ENCODE measurements at places on chromosomes 7 and 10.
A peak's percentile ranks its signal among the peaks of the same experiment; 100 is the strongest.

DNA sequence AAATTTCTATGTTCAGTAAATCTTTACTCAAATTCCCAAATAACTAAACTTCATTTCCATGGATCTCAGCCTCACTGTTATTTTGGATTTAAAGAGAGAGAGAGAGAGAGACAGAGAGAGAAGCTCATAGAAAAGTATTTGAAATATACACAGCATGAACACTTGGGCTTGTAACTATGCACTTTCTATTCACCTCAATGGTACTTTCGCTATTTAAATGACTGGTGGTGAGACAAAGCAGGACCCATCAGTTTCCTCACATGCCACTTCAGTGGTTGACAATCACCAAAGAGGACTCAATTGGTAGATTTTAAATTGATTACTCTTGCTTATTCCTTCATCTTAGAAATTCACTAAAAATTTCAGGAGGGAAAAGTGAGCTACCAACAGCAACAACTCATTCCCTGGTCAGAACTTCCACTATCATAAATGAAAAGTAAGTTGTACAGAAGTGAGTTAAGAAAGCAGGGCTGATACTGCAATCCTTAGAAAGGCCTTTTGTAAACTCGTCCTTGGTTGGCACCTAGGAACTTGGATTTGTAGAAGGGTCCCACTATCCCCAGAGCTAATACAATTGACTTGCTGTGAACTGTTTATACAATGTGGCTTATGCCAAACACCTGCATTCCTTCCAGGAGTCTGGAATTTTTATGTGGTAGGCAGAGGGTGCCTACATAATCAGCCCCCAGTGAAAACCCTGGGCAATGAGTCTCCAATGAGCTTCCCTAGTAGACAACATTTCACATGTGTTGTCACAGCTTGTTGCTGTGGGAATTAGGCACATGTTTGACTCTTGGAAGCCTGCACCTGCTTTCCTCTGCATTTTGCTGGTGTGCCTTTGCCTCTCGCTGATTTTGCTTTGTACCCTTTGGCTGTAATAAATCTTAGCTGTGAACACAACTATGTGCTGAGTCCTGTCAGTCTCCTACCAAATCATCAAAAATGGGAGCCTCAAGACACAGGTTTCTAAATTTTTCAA lies 10.8 kb downstream of the ERLIN1 start:
- DNase-seq, result no peak

DNA sequence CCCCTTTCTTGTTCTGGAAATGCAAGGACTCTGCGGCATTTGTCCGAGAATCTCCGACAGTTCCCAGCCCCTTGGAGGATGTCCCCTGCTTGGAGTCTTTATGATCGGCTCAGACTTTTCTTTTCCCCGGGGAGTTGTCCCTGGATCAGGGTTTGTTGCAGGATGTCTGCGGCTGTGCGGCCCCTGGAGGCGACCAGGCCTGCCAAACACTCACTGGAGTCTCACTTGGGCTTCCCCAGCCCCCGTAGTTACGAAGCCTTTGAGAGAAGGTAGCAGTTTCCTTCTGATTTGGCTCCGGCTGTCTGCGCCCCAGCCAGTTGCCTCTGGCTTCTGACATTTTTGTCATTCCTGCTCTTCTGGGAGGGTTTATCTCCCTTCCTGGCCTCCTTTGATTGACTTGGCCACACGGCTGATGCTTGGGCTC lies 16.1 kb downstream of the COL26A1 start:
- no peak for DNase-seq

GRCh38 chr7:69800495-69800894 lies 202.2 kb downstream of the AUTS2 start:
- no peak for DNase-seq

GRCh38 chr10:44278837-44279324 lies 106.0 kb downstream of the CXCL12 start:
- DNase-seq, result no peak

- no peak for DNase-seq
These were observed 33.0 kb downstream of the JAKMIP3 start for GRCh38 chr10:132098539-132099388.

DNA sequence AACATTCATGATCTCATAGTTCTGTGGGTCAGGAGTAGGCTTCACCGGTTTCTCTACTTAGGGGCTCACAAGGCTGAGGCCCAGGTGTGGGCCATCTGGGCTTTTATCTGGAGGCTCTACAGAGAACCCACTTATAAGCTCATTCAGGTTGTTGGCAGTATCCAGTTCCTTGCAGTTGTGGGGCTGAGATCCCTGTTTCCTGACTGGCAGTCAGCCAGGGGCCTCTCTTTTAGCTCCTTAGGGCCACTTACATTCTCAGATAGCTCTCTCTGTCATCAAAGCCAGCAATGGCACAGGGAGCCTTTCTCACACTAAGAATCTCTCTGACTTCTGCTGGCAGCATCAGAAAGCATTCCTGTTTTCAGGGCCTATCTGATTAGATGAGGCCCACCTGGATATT lies 18.2 kb upstream of the HECTD2 start:
- DNase-seq, result no peak

- DNase-seq, result no peak
These were observed 393.8 kb downstream of the EXOC4 start for GRCh38 chr7:133646472-133647315.

DNA sequence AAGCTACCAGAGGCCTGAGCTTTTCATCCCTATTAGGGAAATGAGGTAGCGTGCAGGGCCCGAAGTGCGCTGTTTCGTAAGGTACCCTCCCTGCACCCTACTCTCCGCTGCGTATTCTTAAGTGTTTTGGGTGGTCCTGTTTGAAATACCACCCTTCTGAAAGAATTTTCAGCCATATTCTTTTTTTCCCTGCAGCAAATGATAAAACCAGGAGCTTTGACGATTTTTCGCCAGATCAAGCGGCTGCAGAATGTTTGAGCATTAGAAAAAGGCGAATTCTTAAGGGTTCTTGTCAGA lies 1.2 kb downstream of the RSBN1L start:
- DNase-seq, result no peak

- DNase-seq, result no peak
These were observed 111.4 kb upstream of the ABCB5 start for GRCh38 chr7:20504060-20504459.

- DNase-seq, result no peak
These were observed 88.6 kb downstream of the SPAG6 start for GRCh38 chr10:22433875-22434274.

DNA sequence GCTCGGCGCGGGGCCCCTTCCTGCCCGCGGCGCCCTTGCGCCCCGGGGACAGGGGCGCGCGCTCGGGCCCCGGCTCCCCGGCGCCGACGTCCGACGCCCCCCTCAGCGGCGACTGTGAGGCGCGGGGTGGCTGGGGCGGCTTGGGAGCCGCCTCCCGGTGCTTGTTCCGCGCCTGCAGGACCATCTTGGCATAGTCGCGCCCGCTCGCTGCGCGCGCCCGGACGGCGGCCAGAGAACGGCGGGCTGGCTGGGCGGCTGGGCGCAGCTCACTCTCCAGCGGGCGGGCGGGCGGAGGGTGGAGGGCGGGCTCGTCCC lies at the start of gene DPY19L1:
Gene DPY19L1 (minus strand): TSS at position 275 of the 315 bp plus-strand sequence. CDS start 91 bp downstream, at position 184.
- no peak for DNase-seq

GRCh38 chr10:75972491-75973276 lies 541.3 kb downstream of the LRMDA start:
- no peak for DNase-seq

GRCh38 chr7:151838072-151838471 lies 38.8 kb downstream of the PRKAG2 start:
- no peak for DNase-seq

GRCh38 chr7:132458729-132459128 lies 117.5 kb downstream of the PLXNA4 start:
- DNase-seq, result no peak

GRCh38 chr7:69418869-69419670 lies 179.2 kb upstream of the AUTS2 start:
- no peak for DNase-seq

DNA sequence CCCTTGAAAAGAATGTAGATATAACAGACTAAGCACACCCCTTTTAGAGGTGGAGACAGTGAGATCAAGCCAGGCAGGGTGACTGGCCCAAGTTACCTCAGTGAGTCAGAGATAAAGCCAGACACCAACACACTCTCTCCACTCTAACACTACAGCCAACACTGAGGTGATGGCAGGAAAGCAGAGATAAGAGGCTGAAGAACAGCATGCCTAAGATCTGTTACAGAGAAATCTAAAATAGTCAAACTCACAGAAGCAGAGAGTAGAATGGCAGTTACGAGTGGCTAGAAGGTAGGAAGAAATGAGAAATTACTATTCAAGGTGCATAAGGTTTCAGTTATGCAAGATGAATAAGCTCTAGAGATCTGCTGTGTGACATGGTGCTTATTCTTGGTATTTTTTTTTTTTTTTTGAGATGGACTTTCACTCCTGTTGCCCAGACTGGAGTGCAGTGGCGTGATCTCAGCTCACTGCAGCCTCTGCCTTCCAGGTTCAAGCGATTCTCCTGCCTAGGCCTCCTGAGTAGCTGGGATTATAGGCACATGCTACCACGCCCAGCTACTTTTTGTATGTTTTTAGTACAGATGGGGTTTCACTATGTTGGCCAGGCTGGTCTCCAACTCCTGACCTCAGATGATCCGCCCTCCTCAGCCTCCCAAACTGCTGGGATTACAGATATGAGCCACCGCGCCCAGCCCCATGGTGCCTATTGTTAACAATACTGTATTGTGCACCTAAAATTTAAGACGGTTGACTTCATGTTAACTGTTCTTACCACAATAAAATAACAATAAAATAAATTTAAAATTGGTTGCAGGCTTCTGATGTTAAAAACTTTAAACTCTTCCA lies 28.7 kb downstream of the ICA1 start:
- no peak for DNase-seq

- peak; percentile 69 for DNase-seq
These were observed at the start of gene CDHR1 for GRCh38 chr10:84194424-84195043. Gene CDHR1, plus strand, starts transcription at chr10:84194537. Its CDS starts 224 bp downstream, at chr10:84194761.

GRCh38 chr7:44959433-44959951 lies 19.3 kb downstream of the MYO1G start:
- DNase-seq, result peak; percentile 50

DNA sequence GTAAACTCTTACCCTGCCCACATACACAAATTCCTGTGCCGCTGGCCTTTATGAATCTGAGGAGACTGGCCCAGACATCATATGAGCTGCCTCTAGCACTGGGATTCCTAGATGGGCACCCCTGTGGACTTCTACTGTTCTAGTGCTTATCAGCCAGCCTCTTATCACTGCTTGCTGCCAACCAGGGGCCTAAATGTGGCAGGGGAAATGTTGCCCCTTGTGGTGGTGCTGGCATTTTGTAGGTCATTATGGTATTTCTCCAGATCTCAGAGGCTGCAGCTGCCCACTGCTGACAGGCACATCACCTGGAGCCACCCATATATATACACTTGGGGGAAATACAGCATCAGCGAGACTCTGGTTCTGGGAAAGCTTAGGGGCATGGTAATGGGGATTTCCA lies 5.4 kb downstream of the SFR1 start:
- no peak for DNase-seq

DNA sequence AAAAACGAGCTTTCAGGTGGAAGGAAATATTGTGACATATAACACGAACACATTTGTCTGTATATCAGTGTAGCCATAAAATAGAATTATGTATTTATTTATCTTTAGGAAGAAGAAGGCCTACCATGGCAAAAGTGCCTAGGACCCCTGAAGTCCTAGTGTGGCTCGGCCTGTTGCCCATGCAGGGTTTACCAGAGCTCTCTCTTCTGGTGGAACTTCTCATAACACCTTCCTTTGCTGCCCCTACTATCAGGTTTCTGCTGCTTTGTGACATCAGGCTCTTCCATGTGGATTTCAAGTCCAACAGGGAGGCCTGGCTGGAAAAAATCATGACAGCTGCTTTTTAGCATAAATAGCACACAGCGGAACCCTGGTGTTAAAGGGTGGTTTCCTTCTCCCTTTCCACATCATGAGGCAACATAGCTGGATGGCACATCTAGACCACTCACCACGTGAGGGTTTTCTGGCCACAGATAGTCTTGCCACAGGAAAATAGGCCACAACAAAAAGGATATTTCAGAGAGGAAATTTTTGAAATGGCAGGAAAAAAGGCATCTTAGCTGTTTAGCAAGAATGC lies 44.8 kb upstream of the ADO start:
- DNase-seq, result no peak

DNA sequence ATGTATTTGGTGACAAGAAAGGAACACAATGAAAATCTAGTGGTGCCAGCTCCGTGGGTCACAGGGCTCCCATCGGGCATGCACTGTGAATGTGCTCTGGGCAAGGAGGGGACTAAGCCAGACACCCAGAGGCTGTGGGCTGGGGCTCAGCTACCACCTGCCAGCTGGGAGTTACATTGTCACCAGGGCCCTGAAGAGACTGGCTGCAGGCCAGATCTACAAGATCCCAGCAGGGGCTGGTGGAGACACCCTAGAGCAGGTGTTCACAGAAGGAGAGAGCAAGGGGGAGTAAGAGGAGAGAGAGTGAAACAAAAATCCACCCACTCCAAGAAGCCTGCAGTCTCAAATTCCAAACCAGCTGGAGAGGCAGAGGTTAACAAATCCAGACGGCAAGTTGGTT lies 116.6 kb upstream of the ADCY1 start:
- no peak for DNase-seq

- peak; percentile 47 for DNase-seq
These were observed 743 bp upstream of the ZCCHC24 start for GRCh38 chr10:79445977-79446757.

GRCh38 chr7:136146925-136147324 lies 169.8 kb upstream of the MTPN start:
- DNase-seq, result no peak

Measured in activated T-cell treated with anti-CD3 and anti-CD28 coated beads, Interleukin-2, amount 50 U/mL, for 24 hours (primary cell).